Stimulated activated CD4-positive, alpha-beta T cell treated with anti-CD3 and anti-CD28 coated beads, Interleukin-1b, Interleukin-23, amount 100 ng/mL, for 4 hours (primary cell): ENCODE measurements at places on chromosomes 11 and 22.

DNA sequence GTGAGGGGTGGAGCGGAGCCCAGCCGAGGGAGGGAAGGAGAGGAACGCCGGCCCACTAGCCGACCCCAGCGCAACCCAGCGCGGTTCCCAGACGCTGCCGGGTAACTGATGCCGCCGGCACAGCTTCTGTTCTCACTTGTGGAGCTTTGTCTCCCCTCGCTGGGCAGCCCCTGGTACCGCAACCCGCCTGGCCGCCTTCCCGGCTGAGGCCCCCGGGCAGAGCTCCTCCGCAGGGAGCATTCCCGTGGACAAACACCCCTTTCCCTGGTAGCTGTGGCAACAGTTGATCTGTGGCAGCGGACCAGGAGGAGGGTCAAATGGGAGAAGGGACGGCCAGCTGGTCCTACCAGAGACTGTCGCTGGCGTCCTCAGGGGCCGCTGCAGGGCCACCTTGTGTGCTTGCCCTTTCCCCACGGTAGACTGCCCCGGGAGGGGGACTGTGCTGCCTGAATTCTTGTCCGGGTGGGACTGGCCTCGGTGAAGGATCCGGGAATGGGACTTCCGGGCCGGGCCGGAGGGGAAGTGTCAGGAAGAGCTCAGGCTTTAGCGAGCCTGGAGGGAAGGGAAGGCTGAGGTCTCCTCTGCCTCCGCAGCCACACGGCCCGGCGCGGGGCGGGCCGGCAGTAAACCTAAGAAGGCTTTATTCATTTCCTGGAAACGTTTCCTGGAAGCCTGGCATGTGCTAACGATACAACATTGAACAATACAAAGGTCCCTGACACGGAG, 468.0 kb downstream of the OPCML start:
- no peak for DNase-seq

GRCh38 chr22:35357883-35358621, 22.8 kb upstream of the HMOX1 start:
- no peak for DNase-seq

- DNase-seq = no peak
These were observed 30.3 kb downstream of the PDE3B start for GRCh38 chr11:14673824-14674405.

DNA sequence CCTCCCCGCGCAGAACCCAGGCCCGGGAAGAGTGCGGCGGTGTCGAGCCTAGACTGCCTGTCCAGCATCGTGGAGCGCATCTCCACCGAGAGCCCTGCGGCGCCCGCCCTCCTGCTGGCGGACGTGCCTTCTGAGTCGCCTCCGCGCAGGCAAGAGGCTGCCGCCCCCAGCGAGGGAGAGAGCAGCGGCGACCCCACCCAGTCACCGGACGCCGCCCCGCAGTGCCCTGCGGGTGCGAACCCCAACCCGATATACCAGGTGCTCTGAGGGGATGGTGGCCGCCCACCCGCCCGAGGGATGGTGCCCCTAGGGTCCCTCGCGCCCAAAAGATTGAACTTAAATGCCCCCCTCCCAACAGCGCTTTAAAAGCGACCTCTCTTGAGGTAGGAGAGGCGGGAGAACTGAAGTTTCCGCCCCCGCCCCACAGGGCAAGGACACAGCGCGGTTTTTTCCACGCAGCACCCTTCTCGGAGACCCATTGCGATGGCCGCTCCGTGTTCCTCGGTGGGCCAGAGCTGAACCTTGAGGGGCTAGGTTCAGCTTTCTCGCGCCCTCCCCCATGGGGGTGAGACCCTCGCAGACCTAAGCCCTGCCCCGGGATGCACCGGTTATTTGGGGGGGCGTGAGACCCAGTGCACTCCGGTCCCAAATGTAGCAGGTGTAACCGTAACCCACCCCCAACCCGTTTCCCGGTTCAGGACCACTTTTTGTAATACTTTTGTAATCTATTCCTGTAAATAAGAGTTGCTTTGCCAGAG, 2.0 kb downstream of the MYOD1 start:
- DNase-seq = no peak

GRCh38 chr11:25587496-25587895, 744.4 kb upstream of the ANO3 start:
- DNase-seq = no peak

- DNase-seq = no peak
These were observed 46.3 kb downstream of the TRAF6 start for GRCh38 chr11:36463781-36464180.

DNA sequence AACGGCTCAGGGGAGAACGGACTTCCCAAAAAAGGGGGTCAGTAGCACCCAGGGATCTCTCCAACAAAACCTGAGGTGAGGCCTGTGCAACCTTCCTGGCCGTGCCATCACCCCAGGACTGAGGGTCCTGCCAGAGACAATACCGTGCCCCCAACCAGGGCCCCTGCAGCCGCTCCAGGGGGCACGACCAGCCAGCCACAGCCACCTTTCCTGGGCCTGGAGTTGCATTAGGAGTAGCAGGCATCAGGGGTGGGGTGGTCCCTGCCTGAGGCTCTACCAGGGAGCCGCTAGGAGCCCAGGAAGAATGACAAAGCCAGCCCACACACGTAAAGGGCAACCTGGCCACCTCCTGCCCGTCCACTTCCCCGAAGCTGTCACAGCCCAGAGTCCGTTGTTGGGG, 137.8 kb downstream of the BRD1 start:
- DNase-seq = no peak

GRCh38 chr11:117519170-117519569, 191.5 kb downstream of the CEP164 start:
- no peak for DNase-seq

- peak; percentile 67 for DNase-seq
These were observed 1.1 kb downstream of the TM7SF2 start for GRCh38 chr11:65112546-65113360.

GRCh38 chr22:35905894-35906293, 122.7 kb downstream of the RBFOX2 start:
- no peak for DNase-seq

DNA sequence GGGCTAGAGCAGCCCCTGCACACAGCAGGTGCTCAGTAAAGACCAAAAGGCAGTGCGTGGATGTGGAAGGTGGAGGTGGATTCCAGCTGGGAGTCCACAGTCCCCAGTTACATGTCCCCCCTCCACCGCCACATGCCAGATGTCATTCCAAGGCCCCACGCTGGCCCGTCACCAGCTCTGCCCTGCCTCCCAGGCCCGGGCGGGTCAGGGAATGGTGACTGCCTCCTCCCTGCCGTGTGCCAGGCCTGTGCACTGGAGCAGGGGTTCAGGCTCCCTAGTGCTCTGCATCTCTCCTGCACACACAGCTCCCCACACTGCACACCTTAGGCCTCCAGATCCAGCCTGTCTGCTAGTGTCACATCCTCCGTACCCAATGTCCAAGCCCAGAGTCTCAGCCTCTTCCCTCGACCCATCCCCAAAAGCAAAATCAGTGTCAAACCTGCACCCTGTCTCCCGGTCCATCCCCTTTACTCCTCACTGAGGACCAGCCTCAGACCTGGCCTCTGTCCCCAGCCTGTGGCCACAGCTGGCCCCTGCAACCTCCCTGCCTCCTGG, 40.2 kb upstream of the PRODH start:
- DNase-seq = no peak

DNA sequence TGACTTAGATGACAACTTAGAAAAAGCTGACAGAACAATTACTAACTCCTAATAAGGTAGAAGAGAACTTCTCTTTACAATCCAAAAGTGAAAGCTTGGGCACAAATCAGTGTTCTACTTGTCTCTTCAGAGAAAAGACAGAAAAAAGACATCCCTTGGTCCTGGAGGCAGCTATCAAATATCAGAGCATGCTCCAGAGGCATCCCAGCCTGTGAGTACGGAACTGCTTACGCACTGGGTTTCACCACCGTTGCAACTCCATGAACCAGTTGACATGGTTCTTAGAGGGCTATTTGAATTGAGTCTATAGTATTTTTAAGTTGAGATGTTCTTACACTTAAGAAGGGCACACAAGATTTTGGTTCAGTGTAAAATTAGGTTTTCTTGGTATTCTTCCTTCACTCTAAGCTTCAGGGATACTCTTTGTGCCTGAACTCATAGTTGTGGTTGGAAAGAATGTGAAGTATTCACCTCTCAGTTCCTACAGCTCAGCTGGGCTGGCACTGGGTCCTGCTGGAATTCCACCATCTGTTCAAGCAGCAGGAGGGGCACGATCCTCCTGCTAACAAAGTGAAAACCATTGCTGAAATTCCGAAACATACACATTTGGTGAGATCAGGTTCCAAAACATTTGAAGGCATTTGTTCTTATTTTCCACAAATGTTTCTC, 6.3 kb downstream of the AKIP1 start:
- DNase-seq = no peak

- DNase-seq = no peak
These were observed 321.6 kb downstream of the AASDHPPT start for GRCh38 chr11:106399076-106399511.

DNA sequence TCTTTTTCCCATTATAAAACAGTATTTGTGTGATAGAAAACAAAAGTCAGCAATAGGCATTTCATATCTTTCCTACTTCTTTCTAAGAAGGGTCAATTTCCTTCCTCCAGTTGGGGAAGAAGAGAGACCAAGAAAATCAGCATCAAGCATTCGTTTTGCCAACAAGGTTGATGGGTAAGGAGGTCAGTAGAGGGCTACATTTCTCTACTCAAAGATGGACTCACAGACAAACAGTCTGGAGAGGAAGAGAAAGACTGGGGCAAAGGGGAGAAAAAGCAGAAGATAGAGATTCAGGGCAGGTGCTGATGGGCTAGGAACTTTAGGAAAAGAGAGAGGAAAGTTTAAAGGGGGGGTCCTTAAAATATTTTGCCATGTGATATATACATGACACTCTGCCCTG, 8.6 kb upstream of the MTNR1B start:
- DNase-seq = no peak

DNA sequence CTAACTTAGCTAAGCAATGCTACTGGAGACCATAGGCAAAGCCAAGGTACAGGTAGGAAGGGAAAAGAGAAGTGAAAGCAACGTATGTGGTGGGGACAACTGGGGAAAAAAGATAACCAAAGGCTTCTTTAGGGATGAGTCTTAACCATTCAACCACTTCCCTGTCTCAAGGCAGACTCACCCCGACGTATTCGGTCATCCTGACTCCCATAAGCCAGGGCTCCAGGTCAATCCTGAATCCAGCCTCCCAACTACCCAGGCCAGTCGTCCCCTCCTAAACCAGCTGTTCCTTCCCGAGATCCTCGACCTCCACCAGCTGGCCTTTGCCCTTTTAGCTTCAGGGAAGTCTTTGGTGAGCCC, 330 bp downstream of the ACP2 start:
- DNase-seq = no peak

DNA sequence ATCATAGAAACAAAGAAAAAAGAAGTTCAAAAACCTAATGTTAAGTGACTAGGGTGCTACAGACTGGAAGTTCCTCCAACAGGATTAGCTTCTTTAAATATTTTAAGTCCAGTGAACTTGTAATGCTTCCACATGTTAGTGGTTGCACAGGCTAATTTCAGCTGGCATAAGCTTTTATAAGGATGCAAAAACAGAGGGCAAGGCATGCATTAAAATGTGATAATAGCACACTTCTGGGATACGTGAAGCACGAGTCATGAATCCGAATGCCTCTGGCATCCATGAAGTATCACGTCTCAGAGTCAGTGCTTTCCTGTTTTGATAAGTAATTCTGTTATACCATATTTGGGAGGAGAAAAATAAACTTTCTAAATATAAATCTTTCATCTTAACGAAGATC, 106.8 kb downstream of the DCDC1 start:
- no peak for DNase-seq

- no peak for DNase-seq
These were observed 34.1 kb downstream of the LMO1 start for GRCh38 chr11:8229299-8230177.

DNA sequence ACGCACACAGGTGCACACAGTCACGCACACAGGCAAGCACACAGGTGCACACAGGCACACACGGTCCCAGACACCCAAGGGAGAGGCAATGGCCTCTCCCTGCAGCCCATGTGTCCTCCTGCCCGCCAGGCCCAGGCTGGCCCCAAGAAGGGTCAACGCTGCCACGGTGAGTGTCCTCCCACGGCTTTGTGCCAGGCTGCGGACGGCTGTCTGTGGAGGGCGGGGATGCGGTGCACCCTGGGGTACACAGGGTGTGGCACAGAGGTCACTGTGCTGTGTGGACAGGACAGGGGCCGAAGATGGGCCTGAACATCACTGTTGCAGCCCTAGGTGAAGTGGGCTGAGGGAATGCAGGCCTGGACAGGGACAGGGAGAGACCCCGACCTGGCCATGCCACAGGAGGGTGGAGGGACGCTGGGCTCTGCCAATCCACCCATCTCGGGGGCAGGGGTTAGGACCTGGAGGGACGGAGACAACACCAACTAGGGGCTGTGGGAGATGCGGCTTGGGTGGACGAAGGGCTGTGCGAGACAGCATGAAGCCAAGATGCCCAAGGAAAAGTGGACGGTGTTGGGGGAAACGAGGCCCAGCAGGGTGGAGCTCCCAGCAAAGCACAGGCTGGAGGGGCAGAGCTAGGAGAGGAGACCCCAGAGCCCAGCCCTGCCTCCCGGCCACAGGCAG, 523.8 kb downstream of the BRD1 start:
- DNase-seq = no peak

GRCh38 chr11:30228323-30228884, 2.4 kb upstream of the FSHB start:
- no peak for DNase-seq

DNA sequence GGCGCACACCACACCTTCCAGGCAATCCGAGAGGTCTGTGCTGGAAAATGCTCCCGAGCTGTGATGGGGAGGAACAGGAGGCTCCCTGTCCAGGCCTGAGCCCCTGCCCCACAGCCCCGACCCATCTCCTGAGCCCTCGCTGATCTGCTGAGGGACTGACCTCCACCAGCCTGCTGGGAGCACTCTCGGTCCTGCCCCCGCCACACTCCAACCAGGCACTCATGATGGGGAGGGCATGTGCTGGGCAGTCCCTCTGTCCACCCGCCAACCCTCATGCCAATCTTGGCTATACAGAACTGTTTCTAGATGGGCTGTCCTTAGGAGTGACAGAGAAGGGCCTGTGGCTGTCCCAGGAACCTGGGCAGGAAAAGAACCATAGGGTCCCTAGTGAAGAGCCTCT, 70.8 kb downstream of the TRMU start:
- no peak for DNase-seq

- DNase-seq = no peak
These were observed 336.8 kb downstream of the KCNA4 start for GRCh38 chr11:29679996-29680395.

DNA sequence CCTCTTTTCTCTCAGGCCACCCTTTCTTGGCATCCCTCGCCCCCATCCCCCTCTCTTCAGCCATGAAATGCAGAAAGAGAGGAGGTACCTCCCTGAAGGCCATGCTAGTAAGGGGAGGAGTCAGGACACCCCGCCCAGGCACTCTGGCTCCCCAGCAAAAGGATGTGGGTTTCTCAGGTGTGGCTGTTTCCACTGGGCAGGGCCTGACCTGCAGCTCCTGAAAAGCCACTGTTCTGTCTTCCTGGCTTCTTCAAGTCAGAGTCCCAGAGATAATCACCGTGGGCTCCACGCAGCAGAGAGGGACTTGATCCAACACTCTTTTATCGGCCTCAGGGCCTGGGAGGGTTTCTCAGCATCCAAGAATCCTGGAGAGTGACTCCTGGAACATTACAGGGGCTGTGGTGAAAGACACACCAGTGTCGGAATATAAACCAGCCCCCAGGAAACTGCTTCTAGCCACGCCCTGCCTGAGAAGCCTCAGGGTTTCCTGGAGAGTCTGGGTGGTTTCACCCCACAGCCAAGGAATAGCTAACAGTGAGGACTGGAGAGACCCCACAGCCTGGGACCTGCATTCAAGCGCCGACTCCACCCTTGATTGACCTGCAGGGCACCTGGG, 45.7 kb upstream of the TSPAN18 start:
- peak; percentile 17 for DNase-seq
